Activated gamma-delta T cell treated with anti-CD3 and anti-CD28 coated beads, Interleukin-2, amount 50 U/mL, for 16 hours (primary cell): ENCODE measurements at places on chromosomes 12 and 14.

DNA sequence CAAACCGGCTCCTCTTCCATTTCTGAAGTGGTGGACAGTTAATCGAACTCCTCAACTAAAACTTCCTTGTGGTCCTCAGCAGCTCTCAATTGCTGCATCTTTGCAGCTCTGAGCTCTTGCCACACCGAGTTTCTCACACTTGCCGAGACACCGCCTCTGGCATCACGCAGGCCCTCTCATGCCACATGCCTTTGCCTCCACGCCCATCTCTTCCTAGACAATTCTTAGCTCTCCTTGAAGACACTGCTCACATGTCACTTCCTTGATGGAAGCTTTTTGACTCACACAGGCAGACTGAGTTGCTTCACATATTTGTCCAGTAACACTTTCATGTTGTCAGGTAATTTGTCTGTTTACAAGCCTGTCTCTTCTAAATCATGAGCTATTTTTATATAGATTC lies 29.2 kb downstream of the KCNA1 start:
- no peak for DNase-seq

DNA sequence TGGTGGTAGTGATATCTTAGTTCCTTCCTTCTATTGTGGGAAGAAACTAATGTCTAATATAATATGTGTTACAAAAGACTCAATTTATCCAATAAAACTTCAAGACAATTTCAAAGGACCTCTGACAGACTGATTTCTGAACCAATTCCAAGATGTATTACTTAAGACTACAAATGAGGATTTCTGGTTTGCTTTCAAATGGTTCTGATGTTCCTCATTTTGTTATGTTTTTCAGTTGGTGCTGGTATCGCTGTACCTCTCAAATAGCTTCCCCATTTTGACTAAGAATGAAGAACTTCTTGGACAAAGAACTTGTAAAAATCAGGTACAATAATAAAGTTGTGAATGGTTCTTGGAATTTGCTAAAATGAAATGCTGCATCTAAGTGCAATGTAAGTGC lies 19.4 kb upstream of the MBIP start:
- DNase-seq = no peak

DNA sequence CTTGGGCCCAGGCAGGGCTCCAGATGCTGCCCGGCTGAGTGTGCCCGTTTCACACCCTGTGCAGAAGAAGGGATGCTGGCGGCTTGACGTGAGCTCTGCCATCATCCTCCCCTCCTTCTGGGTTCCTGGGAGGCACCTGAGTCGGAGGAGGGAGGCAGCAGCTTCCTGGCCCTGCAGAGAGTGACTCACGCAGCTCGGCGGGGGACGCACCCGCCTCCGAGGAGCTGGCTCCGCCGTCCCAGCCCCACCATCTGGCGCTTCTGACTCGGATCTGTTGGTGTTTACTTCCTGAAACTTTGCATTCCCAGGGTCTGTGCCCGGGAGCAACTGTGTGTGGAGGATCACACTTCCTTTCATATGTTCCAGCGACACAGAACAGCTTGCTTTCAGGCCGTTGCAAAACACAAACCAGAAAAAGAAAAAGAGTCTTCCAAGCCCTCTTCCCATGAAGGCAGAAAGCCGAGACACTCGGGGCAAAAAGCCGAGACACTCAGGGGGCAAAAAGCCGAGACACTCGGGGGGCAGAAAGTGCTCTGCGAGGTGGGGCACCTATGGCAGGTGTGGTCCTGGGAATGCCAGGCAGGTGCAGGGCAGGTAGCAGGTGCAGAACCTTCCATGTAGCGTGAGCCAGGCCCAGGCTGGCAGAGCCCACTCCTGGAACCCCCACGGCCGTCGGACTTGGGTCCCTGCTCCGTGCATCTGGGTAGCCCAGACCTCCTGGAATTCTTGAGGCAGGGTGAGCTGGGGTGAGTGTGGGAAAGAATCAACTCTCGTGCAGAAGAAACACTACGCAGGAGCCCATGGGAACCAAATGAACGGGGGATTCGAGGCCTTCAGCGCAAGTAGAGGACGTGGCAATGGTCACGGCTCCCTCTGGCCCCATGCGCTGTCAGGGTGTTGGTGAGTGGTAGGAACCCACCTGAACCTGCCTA lies 27.6 kb upstream of the GALNT9 start:
- DNase-seq = no peak

GRCh38 chr12:7158781-7159609 lies 28.8 kb downstream of the CLSTN3 start:
- no peak for DNase-seq

DNA sequence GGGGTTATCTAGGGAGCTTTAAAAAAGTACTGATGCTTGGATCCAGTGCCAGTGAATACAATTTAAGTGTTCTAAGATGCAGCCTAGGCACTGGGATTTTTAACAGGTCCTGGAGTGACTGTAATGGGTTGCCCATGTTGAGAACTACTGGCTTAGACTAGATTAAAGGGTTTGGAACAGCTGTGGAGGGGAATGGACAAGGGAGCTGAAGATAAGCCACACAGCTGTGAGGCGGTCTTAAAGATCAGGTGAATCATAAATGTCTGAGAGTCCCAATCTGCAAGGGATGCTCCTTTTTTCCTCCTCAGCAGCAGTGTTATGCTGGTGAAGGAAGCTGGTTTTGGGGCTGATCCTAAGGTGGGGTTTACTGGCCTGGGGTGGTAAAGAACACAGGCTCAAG lies 35.5 kb upstream of the FRMD6 start:
- no peak for DNase-seq

DNA sequence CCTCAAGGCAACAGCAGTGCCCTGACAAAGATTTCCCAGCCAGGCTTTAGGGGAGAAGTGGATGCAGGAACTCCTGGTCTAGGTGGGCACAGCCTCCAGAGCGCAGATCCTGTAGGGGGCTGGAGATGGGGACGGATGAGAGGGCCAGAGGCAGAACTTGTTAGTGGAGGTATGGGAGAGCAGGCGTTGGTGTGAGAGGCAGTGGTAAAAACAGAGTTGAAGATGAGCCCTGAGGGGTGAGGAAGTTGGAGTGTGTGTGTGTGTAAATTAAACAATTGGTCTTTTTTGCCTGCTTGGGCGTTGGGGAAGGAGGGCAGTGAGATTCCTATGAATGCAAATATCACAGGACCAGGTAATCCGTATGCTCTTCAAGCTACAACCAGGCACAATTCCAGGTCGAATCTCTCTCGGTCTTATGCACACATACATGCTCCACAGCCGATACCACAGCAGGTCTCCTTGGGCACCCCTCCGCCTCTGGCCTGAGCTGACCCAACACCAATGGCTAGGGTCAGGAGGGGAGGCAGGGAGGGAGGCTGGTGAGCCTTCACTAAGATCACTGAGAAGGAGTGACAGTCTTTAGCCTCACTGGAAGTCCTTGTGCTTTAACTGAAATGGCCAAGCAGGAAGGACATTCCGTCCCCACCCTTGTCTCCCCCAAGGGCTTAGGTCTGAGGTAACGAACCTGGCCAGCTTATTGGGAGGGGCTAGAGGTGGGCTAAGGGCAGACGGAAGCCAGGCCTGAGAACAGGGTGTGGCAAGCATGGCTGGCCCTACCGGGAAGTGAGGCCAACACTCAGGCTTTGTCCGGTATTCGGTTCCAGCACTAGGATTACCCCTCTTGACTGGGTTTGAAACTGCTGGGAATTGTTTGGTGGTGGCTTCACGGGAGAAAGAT lies 1.5 kb upstream of the KRT7 start:
- DNase-seq = no peak

DNA sequence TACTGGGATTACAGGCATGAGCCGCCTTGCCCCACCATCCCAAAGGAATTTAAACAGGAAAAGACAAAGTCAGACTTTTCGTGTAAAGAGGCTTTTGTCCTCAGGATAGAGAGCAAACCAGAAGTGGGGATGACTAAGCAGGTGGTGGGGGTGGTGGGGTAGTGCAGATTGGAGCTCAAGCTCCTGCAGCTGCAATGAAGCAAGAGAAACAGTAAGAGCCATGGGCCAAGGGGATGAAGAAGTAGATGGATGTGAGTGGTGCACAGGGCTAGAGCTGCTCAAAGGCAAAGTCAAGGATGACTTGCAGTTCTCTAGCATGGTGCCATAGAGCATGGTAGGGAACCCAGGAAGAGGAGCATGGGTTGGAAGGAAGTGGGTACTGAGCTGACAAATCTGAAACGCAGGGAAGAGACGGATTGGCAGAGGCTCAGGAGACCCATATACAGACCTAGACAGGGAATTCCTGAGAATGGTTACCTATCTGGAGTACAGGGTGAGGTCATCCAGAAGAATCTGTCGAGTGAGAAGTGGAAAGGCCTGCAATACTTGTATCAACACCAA lies 11.4 kb upstream of the RNF34 start:
- DNase-seq = no peak

GRCh38 chr14:88995437-88996198 lies 171.2 kb downstream of the TTC8 start:
- DNase-seq = no peak

- DNase-seq = no peak
Observed at GRCh38 chr14:75165586-75166391, 10.6 kb downstream of the TMED10 start.

- DNase-seq = no peak
Observed at GRCh38 chr12:25784669-25785068, 173.8 kb upstream of the RASSF8 start.

- no peak for DNase-seq
Observed at GRCh38 chr12:115859231-115859630, 418.3 kb downstream of the MED13L start.

DNA sequence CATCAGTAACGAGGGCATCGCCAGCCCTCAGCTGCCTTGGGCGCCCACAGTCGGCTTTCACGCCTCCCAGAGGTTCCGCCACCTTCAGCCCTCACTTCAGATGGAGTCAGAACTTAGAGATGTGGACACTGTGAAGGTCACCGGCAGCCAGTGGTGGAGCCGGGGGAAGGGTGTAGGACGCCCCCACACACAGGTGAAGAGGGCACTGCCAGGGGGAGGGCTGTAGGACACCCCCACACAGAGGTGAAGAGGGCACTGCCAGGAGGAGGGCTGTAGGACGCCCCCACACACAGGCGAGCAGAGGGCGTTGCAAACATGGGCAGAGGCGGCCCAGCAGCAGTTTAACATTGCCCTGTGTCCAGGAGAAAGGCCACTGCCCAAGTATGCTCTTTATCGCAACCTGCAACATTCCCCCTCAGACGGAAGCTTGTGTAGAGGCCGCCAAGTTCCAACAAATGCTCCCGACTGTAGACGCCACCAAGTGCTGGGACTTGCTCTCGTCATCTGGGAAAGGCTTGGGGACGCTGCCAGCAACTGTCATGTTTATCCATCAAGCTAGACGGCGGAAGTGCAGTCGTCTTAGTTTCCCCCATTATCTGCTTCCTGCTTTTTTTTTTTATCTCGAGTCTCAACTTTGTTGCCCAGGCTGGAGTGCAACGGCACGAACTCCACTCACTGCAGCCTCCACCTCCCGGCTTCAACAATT lies 4.9 kb upstream of the ANKLE2 start:
- DNase-seq = no peak

DNA sequence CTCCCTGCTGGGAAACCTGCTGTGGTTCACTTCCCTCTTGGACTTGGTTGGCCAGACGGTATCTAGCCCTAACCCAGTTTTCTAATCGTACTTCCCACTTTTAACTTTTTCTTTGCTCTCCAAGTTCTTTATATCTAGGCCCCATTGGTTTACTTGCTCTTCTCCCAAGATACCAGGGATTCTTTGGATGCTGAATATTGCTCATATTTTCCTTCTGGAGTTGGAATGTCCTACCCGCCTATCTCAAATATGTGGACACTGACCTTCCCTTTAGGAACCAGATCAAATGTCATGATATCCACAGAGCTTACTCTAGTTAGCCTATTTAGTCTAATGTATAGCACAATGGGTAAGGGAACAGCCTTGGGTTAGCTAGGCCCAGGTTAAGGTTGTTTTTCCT lies 228.6 kb downstream of the DACT1 start:
- no peak for DNase-seq

GRCh38 chr14:39175445-39176262 lies 600 bp downstream of the PNN start:
- peak; percentile 9 for DNase-seq

GRCh38 chr14:103788086-103788485 lies 59.3 kb downstream of the PPP1R13B start:
- no peak for DNase-seq
